NCI-H524 (cell line): ENCODE measurements at places on chromosomes 16 and 17.

DNA sequence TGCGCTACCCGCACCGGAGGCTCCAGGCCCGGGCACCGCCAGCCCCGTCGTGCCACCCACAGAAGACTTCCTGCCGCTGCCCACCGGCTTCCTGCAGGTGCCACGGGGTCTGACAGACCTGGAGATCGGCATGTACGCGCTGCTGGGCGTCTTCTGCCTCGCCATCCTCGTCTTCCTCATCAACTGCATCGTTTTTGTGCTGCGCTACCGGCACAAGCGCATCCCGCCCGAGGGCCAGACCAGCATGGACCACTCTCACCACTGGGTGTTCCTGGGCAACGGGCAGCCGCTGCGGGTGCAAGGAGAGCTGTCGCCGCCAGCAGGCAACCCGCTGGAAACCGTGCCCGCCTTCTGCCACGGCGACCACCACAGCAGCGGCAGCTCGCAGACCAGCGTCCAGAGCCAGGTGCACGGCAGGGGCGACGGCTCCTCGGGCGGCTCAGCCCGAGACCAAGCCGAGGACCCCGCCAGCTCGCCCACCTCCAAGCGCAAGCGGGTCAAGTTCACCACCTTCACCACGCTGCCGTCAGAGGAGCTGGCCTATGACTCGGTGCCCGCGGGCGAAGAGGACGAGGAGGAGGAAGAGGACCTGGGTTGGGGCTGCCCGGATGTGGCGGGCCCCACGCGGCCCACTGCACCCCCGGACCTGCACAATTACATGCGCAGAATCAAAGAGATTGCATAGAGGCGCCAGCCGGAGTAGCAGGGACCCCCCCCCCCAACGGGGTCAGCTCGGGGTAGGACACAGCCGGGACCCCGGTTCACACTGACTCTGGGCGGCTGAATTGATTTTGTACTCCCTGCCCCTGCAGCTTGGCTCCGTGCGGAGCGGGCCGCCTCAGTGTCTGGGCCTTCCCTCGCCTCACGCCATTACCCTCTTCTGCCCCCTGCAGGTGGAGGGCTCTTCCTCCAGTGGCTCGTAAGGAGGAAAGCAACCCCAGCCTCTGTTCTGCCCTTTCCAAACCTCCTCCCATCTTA is 58.5 kb downstream of the TMEM132E start:
- DNase-seq, result peak; percentile 69

GRCh38 chr16:84844559-84845495 is 25.0 kb downstream of the CRISPLD2 start:
- peak; percentile 19 for DNase-seq

GRCh38 chr17:54172096-54172984 is 349.6 kb downstream of the KIF2B start:
- no peak for DNase-seq

- DNase-seq, result no peak
These were observed 22.1 kb downstream of the TMC7 start for GRCh38 chr16:19005561-19006445.

GRCh38 chr16:3807425-3808123 is 72.9 kb downstream of the CREBBP start:
- no peak for DNase-seq

DNA sequence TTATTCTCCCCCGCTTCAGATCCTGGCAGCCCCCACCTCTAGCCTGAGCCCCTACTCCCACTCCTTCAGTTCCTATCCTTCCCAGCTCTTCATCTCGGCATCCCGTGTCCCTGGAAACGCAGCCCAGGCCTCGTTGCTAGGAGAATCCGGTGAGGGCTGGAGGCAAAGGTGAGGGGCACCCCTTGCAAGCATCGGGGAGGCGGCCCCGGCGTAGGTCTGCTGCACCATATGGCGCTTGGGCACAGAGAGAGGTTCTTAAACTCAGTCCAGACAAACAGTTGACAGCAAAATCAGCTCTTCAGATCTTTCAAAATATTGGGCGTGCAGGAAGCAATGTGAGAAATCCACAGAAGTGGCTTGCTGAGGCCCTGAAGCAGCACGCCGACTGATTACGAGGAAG is 15.0 kb downstream of the SLC38A8 start:
- DNase-seq, result peak; percentile 94

DNA sequence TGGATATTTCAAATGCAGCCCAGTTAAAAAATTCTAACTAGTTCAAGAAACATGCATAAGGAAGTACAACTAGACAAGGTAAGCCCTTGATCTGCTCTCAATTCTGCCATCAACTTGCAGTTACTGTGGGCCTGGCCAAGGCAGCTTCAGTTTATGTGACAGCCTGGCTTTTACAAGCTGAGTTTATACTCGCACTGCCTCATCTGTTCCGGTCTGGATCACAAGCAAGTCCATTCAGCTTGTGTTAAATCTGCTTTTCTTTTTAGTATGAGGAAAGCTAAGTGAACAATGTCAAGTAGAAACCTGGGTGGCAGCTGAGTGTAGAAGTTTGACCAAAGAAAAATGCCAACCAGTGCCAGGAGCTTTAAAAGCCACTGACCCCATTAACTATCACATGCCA is 76.6 kb upstream of the CORO6 start:
- no peak for DNase-seq

GRCh38 chr17:76948726-76949342 is 80.6 kb downstream of the MGAT5B start:
- no peak for DNase-seq

- DNase-seq, result no peak
These were observed 67.8 kb upstream of the GSE1 start for GRCh38 chr16:85545227-85545818.

DNA sequence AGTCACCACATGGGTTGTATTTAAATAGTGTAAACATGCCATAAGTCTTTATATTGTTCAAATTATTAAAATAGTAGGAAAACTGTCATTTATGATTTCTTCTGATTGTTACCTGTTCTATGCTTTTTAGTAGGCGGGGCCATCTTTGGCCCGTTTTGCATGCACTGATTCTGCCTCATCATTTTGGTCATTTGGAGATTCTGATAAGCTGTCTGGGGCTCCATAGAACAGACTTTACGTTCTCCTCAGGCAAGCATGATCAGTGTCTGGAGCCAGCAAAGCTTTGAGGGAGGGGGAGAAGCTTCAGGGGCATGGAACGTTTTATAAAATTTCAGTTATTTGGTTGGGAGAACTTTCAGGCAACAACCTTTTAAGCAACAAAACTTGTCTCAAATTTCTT is 8.8 kb downstream of the NDEL1 start:
- DNase-seq, result no peak

DNA sequence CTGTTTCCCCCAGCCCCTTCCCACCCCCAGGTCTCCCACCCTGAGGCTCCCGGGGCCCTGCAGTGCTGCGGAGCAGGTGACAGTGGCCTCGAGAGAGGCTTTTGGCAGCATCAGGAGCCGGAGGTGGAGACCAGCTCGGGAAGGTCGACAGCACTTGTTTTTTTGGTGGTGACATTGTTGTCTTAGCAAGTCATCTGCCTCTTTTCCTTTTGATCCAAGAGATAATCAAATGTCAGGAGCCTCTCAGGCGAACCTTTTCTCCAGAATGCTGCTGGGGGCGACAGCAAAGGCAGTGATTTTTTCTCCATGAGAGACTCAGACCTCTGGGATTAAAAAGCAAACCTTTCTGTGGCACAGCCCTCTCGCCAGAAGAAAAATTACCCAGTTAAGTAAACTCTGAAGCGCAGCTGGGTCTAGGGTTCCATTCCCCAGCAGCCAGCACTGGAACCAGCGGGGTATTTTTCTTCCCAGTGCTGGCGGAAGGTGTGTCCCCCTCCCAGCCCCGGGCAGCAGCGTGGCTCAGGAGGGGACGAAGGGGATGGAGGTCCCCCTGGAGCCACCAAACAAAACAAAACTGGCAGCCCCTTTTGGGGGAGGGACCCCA is 37.2 kb downstream of the GRIN2C start:
- DNase-seq, result no peak

GRCh38 chr17:77273397-77274085 is 132.8 kb downstream of the SEC14L1 start:
- DNase-seq, result no peak

- DNase-seq, result peak; percentile 77
These were observed 62.1 kb downstream of the RMI2 start for GRCh38 chr16:11407047-11407982.

- no peak for DNase-seq
These were observed 7.4 kb downstream of the LASP1 start for GRCh38 chr17:38877130-38877851.

DNA sequence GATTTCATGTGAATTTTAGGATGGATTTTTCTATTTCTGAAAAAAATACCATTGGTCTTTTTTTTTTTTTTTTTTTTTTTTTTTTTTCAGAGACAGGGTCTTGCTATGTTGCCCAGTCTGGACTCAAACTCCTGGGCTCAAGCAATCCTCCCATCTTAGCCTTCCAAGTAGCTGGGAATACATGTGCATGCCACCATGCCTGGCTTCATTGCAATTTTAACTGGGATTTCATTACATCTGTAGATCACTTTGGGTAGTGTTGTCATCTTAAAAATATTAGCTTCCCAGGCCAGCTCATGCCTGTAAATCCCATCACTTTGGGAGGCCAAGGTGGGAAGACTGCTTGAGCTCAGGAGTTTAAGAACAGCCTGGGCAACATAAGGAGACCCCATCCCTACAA is 54.8 kb downstream of the TOM1L2 start:
- no peak for DNase-seq
